ENCODE measurements at places on chromosomes 1 and 21.

DNA sequence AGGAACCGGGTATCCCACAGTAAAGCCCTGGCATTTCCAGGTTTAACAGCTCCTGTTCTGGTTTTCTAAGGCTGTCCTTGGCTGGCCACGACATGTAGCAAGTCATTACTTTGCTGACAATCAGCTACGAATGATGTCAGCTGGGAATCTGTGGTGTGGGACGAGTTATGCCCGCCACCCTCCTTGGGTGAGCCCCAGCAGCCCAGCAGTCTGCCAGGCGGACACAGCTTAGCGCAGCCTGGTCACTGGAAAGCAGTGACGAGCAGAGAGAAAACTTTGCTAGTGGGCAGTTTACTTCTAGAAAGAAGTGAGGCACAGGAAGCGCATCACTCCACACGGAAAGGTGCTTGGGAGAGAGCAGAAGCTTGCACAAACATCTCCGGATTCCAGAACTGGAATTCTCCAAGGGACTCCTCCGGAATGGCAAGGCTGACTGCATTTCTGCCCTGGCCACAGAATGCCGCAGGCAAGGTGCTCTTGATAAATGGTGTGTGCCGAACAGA, 15.5 kb upstream of the ZNF436 start:
- DNase-seq, result no peak

GRCh38 chr1:165492845-165493373, 48.0 kb upstream of the RXRG start:
- no peak for DNase-seq

- no peak for DNase-seq
Observed at GRCh38 chr1:184827600-184828368, 73.1 kb upstream of the EDEM3 start.

DNA sequence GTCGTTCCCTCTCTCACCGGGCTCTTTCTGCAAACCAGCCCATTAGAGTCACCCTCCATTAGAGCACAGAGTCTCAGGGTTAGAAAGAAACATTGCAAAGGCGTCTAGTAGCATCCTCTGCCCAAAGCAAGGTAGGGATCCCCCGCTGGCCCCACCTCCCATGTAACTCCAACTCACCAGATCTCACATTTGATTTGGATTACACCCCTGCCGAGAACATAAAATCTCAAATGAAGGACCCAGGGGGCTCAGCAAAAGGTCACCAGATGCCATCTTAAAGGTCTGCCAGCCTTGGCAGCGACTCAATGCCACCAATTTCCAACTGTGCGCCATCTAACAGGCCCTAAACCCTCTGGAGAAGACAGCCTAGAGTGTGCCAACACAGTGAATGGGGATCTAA, 14.1 kb downstream of the C1orf87 start:
- DNase-seq, result no peak

DNA sequence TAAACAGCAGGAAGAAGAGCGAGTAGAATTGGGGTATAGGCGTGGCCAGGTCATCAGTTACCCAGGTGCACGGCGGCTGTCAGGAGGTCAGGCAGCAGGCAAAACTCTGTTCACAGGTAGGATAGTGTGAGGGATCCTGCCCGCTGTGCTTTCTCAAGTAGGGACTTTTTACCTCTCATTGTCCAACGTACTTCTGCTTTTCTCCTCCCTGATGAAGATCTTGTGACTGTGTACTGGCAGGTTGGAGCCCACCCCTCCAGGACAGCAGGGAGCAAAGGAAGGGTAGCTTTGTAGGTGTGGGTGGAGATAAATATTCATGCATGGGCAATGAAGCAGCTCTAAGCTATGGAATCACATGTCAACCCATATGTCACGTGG, 373.5 kb downstream of the KIF26B start:
- no peak for DNase-seq

DNA sequence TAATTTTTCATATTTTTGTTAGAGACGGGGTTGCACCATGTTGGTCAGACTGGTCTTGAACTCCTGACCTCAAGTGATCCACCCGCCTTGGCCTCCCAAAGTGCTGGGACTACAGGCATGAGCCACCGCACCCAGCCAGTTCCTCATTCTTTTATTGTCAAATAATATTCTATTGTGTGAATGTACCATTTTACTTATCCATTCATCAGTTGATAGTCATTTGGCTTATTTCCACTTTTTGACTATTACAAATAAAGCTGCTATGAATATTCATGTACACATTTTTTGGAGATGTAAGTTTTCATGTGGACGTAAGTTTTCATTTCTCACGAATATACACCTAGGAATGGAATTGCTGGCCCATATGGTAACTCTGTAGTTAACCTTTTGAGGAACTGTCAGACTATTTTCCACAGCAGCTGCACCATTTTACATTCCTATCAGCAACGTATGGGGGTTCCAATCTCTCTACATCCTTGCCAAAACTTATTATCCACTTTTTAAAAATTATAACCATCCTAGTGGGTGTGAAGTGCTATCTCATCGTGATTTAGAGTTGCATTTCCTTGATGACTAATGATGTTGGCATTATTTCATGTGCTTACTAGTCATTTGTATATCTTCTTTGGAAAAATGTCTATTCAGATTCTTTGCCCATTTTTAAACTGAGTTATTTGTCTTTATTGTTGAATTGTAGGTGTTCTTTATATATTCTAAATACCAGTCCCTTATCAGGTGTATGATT, 12.7 kb downstream of the PACC1 start:
- no peak for DNase-seq

DNA sequence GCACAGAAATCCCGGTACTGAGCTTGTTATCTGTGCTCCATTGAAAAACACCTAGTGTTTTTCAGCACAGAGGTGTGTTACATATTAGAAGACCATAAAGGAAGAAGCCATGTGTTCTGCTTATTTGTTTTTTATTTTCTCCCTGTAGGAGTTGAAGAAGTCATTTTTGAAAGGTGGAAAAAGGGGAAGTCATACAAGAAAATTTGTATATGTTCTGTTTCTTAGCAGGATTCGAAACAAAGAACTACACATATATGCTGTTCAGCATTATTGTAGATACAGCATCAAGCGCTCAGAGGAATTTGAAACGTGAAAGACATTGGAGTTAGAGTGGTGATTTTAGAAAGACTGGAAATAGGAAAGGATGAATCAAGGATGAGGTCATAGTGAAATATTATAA, 345.3 kb upstream of the ADGRL2 start:
- DNase-seq, result no peak

DNA sequence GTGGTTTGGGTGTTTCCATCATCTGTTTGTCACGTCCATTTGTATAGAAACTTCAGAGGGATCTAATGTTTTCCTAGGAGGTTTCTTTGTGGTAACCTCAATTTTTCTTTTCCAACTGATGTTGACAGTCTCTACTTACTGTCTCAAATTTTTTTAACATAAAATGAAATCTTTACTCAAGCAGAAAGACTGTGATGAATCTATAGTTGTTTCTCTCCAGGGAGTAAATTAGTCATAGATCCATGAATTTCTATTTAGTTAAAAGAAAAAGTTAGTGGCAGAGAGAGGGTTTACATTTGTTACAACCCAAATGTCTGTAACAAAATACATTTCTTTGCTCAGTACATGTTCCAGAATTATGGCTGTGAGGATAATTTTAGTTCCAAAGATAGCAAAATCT, 161.6 kb downstream of the DISP1 start:
- DNase-seq, result no peak

GRCh38 chr1:41109310-41110197, 88.0 kb upstream of the SLFNL1 start:
- DNase-seq, result no peak

- DNase-seq, result no peak
Observed at GRCh38 chr1:43872280-43872679, 61.3 kb upstream of the ARTN start.

GRCh38 chr1:39777306-39777705, 6.2 kb upstream of the OXCT2 start:
- no peak for DNase-seq

DNA sequence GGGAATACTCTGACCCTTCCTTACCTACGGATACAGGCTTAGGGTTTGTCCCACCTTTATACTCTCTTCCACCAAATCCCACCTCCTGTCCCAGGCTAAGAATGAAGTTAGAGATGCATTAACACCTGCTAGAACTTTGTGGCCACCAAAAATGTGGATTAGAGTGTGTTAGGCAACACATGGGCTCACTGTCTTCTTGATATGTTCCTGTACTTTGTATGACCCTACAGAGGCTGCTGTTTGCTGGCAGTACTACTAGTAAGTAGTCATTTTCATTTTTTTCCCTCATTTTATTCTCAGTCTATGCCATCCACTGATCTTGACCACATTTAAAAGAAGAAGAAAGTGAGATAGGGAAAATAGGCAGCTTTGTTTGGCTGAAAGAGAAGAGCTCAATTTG, 21.0 kb upstream of the TMEM39B start:
- DNase-seq, result no peak

DNA sequence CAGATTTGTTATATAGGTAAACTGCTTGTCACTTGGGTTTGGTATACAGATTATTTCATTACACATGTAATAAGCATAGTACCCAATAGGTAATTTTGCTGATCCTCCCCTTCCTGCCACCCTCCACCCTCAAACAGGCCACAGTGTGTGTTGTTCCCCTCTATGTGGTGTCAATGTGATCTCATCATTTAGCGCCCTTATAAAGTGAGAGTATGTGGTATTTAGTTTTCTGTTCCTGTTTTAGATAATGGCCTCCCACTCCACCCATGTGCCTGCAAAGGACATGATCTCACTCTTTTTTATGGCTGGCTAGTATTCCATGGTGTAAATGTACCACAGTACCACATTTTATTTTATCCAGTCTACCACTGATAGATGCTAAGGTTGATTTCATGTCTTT, 522.1 kb upstream of the LRRC7 start:
- DNase-seq, result no peak

DNA sequence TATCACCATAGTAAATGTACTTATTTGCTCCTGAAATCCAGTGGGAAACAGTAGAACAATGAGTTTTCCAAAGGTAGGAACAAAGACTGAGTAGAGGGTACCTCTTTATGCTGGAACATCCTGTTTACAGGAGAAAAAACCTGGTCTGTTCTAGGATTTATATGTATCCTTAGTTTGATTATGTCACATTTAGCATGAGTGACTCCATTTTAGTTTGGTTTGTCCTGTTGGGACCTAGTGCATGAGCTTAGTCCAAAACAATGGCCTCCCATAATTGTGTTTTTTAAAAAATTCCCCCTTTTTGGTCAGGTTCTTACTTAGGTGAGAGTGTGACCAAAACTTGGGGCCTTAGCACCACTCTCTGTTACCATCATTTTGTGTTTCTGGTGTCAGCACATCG, 3.5 kb upstream of the MRPL55 start:
- no peak for DNase-seq

DNA sequence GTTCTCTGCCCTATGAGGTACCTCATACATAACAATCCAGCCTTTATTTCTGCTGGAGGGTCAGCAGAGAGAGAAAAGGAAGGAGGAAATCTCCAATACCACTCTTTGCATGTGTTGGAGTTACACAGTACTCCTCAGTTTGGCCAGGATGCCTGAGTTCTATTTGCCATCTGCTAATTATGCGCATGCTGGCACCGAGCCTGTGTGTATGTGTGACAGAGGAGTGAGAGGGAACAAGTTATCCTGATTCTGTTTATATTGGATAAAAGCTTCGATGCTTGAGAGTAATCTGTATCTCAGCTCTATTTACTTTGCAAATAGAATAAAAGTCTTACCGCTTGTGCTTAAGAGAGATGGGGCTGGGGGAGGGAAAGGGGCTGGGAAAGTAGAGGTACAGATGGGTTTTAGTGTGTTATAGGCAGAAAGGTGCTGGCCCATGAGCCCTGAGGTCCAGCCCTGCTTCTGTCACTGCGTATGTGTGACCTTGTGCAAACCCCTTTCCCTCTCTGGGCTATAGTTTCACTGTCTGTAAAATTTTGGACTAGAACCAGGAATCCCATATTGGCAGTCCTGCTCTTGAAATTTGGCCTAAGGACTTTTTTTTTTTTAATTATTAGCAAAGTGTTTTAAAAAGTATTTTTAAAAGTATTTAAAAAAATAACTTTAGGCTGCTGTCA, 54.5 kb upstream of the PLXNA2 start:
- no peak for DNase-seq

GRCh38 chr21:38048167-38048566, 131.9 kb upstream of the KCNJ6 start:
- DNase-seq, result no peak

GRCh38 chr1:184945678-184946412, 28.5 kb downstream of the NIBAN1 start:
- DNase-seq, result no peak

DNA sequence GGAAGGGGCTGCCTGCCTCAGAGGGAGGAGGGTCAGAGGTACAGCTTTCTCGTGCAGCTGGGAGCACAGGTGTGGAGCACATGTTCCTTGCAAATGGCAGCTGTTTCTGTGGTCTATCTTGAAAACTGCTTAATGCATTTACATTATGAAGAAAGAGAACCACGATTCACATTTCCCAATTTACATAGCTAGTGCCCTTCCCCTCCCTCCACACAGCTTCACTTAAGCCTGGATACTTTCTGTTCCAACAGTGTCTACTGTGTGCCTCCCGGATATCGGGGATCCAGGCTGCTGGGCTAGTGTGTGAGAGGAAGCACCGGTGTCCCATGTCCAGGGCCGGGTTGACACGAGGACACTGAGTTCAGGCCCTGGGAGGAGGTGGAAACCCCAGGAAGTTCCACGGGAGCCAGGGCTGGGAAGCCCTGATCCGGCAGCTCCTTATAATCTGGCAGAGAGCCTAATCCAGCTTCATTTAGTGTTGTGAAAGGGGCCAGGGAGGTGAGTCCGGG, 31.6 kb downstream of the TMCC2 start:
- DNase-seq, result no peak

DNA sequence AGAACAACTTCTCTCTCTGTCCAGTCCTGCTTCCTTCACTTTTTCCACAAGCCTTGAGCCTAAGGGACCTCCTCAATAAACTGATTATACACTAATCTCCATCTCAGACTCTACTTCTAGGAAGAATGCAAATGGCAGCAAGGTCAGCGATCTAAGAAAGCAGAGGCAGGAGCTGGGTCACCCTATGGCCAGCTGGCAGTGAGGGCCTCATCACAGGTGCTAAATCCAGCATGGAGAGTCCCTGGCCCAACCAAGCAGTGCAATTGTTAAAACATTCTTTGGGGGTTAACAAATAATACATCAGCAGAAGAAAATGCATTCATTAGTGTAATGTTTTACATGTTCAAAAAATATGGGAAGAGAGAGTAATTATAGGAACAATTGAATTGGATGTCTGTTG, 416.0 kb downstream of the SIPA1L2 start:
- DNase-seq, result no peak

DNA sequence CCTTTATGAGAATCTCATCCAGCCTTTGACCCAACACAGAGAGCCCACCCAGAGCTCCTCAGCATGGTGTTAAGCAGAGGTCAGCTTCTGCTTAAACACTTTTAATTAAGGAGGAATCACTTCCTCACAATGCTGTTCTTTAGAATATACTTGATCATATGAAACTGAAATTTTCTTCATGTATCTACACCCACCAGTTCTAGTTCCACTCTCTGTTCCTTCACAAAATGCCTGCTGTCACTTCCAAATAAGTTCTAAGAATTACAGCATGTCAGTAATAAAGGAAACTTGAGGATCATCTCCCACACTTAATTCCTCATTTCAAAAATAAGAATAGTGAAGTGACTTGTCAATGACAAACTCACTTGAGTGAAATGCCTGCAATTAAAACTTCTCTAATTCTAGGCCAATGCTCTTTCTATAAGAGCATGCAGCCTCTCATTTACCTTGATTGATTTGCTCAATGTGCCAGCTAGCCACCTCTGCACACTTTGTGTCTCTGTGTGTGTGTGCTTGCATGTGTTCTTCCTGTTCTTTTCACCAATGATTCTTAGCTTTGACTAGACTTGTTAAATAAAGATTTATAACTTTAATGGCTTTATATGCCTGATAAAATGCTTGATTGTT, 356.3 kb downstream of the PLPP3 start:
- DNase-seq, result no peak
